ENCODE measurements at places on chromosomes 5 and 9. TPM values are rescaled to one million over a fixed set of nuclear protein-coding genes. Genes with fewer than 3 reads are reported as not detected.

DNA sequence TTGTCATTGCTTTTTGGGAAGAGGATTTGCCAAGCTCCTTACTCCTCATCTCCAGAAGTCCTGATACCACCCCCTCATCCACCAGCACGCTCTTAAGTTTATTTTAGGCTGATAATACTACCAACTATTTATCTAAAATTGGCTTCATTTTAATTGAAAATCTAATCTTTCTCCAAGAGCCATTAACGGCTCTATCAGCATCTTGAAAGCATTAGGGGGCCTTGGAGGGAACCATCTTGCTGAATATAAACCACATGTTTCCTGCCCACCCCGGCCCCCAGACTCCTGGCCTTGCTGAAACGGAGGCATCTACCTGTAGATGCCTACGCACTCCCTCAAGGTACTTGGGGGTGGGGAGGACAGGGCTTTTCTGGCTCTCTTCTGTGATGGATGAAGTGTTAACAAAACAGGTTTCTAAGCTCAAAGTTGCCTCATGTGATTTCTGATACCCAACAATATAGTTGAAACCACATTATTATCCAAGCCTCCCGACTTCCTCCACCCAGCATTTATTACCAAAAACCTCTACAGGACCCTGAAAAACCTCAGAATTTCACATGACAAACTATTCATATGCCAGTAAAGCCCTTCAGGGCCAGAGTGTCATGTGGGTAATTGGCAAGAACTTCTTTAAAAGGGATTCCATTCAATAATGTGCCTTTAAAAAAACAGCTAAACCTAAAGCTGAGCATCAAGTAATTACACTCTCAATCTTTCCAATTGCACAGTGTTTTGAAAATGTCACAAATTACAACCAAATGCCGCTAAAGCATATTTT, 96.7 kb downstream of the SAXO1 start:
- no peak for DNase-seq

The CER1 gene
- total RNA-seq = not detected

GRCh38 chr5:58731641-58732040, 148.8 kb downstream of the RAB3C start:
- no peak for DNase-seq

DNA sequence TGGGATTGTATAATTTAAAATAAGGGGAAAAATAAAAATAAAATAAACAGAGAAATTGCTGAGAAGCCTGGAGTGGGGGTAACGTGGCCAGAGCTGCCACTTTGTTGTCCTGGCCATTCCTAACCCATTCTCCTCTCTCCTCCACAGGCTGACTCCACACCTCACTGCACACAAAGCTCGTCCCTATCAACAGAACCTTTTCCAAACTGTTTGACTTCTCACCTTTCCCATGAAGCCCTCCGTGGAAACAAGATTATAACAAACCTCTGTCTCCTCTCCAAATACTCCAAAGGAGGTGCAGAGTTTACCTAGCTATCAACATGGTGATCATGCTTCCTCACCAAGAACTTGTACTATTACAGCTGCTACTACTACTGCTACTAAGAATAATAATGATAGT, 151.1 kb downstream of the GLIS3 start:
- DNase-seq = no peak

GRCh38 chr5:20331826-20332225, 343.8 kb upstream of the CDH18 start:
- DNase-seq = no peak

The PCDHGA6 gene
- 0.80 TPM for total RNA-seq

DNA sequence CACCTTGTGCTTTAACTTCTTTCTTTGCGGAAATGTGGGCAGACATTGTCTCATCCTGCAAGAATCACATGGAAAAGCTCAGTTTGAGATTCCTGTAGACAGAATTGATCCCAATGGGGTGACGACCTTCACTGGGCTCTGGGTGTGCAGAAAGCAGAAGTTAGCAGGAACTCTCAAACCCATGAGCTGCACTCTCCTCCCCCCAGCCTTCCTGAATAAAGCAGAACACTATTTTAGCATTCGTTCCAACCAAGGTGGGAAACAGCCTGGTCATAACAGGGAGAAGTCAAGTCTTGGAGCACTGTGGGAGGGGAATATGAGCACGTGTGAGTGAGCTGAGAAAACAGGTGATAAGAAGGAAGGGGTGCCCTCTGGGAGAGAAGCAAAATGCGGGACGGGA, 87.4 kb upstream of the FER start:
- DNase-seq = no peak

DNA sequence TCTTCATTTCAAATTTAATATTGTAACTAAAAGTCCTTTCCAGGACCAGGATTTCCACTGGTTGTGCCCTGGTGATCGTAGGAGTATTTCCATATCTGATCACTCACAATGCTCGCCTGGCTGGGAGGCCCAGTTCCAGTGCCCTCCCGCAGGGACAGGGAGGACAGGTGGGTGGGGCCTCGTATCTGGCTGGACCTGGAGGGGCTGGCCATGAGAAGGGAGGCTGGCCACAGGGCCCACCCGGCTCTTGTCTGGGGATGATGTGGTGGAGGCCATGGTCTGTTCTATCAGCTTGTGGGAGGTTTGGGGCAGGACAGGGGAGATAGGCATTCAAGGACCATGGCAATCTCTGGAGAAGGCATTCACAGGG, 286.4 kb downstream of the GADD45G start:
- DNase-seq = no peak

The PTPRD gene
- 124 TPM for total RNA-seq

The GPR150 gene
- not detected for total RNA-seq

DNA sequence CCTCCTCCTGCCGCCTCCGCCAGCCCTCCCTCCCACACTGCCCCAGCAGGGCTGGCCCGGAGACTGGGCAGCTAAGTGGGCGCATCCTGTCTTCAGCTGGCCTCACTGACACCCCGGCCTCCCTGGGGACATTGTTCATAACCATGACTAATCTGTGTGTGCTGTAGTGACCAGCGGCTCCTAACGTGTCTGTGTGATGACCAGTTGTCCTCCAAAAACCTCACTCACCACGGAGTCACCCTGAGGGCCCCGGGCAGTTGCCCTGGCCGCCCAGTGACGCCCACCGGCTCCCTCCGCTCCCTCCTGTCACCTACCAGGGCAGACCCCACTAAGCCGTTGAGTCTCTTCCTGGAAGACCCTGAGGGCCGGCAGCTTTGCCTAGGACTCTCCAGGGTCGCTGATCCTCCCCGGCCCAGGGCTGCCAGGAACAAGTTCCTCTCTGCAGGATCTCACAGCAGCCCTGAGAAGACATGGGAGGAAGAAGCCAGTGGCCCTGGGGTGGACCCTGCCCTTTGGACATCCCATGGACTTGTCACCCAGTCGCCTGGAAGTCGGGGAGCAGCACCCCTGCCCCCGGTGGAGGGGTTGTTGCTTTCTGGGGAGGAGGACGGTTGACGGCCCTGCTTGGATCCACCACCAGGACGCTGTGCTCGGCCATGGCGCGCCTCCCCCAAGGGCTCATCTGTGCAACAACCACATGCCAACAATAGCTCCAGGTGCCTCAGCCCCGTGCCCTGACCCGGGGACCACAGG, 110.2 kb upstream of the LMX1B start:
- DNase-seq = no peak
